ENCODE measurements at places on chromosomes 7 and 10. TPM values are rescaled to one million over a fixed set of nuclear protein-coding genes. Genes with fewer than 3 reads are reported as not detected.

Gene C7orf57
- 0.56 TPM for total RNA-seq

Gene COL13A1
- not detected for total RNA-seq

Gene MOGAT3
- not detected for total RNA-seq

Gene CFAP43
- total RNA-seq = not detected

Gene WDR37
- total RNA-seq = 37.6 TPM

Gene GIMAP8
- total RNA-seq = 13.7 TPM
